SIG-M5 (cell line): ENCODE measurements at places on chromosomes 6 and 20.

- DNase-seq, result no peak
Observed at GRCh38 chr6:73943411-73943810, 247.4 kb downstream of the CD109 start.

- DNase-seq, result no peak
Observed at GRCh38 chr6:88296694-88297093, 130.5 kb upstream of the CNR1 start.

DNA sequence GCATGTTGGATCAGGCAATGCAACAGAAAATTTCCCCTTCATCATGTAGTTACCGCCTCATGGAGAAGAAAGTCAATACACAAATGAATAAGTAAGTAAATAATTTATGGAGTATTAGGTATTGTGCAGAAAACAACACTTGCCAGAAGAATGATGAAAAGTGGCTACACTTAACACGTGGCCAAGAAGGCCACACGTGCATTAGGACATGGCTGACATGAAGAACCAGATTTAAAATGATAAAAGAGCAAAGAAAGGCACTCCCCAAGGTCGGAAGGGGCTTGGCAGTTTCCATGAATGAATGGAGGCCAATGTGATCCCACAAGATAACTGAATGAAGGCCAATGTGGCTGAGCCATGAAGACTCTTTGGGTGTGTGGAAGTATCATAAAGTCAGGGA, 447.2 kb downstream of the DOK5 start:
- no peak for DNase-seq

DNA sequence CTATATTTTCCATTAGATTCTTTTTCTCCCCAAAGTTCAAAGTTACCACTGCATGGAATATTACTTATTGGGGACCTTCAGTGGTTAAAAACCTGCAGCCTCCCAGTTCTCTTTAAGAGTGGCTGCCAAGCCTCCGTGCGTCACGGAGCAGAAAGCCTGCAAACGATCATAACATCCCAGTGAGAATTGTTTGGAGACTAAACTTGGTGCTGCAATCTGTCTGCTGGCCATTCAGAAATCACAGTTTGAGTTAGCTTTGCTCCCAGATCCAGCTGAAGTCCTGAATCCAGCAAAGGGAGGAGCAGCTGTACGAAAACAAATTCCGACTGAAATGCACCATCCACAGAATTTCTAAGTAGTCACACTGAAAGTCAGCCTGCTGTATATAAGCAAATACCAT, 213.5 kb upstream of the PDE10A start:
- DNase-seq, result no peak

- no peak for DNase-seq
Observed at GRCh38 chr20:49247792-49248191, 28.6 kb downstream of the DDX27 start.

GRCh38 chr20:37406010-37406998, 60.4 kb downstream of the SRC start:
- no peak for DNase-seq

DNA sequence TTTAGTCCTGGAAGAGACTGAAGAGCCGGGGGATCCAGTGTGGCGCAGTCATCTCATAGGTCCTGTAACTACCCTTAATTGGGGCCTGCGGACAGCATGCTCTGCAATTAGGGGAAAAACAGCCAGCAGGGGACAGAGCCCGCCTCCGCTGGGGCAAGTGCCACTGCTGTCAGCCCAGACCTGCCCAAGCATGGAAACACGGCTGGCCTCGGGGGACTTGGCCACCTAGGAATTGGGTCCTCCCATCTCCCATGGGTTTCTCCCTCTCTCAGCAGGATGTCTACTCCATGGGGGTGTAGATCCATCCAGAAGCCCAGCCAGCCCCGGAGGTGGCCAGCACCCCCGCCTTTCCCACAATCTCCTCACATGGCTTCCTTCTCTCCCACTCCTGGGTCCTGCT, 3.6 kb downstream of the GHRH start:
- no peak for DNase-seq

GRCh38 chr6:90984066-90984465, 397.2 kb upstream of the MAP3K7 start:
- DNase-seq, result no peak

GRCh38 chr6:37698264-37699137, 818 bp upstream of the MDGA1 start:
- no peak for DNase-seq

- no peak for DNase-seq
Observed at GRCh38 chr6:139647841-139648240, 273.4 kb upstream of the CITED2 start.

GRCh38 chr6:129340983-129341382, 369.0 kb downstream of the ARHGAP18 start:
- DNase-seq, result no peak

GRCh38 chr20:40991181-40991889, 37.3 kb upstream of the TOP1 start:
- DNase-seq, result peak; percentile 98

DNA sequence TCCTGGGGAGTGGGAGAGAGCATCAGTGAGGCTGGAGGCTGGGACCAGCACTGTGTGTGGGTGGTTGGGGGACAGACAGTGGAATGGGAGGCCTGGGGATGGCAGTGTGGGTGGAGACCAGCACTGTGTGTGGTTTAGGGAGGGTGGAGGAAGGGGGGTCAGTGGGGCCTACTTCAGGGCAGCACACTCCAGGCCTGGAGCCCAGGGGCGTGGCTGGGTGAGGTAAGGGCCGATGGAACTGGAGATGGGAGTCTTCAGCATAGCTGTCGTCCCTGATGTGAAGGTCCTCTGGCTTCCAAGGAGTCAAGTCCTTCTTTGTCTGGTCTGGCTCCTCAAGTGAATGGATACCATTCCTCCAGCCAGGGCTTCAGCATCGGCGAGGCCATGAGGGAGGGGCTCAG, 18.6 kb downstream of the KCNK17 start:
- DNase-seq, result no peak

DNA sequence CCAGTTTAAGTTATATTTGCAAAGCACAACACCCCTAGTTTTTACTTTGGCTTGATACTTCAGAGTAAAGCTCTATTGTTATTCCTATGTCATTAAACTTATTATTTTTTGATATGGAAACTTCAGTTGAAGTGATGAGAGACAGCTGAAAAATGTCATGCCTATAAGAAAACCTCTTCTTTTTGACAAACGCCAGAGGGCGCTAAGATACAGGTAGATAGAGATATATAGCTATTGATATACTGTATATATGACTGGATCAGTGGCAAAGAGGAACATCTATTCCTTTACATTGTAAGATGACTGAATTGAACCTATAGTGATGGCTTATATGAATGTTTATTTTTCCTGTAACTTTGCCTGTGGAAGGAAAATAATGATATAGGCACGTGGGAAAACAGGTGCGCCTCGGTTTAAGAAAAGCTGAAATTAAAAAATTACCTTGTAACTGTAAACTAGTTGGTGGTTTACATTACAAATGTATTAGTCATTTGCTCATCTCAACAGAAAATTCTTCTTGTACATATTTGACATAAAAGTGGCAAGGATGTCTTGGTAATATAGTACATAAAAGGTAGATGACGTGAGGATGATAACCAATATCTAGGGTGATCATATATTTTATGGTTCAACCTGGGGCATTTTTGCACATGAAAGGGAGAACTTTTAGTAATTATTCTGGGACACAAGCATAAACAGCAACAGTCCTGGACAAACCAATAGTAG, 74.1 kb downstream of the LAMA4 start:
- DNase-seq, result peak; percentile 4

GRCh38 chr6:96410467-96410866, 111.1 kb upstream of the UFL1 start:
- DNase-seq, result no peak

DNA sequence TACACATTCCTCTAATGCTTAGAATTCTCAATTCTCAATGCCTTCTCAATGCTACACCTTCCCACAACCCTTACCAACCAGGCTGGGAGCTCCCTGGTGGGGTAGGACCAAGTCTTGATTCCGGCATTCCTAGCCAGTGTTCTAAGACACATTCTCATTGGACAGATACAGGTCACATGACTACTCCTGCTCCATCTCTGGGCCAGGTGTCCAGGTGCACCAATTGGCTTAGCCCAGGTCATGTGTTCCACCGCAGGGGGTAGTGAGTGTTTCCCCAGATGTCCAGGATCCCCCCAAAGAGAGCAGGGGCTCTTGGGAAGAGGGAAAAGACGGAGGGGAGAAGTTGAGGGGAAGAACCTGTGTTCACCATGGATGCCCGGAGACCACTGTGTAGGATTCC, 58.7 kb upstream of the MLN start:
- no peak for DNase-seq

DNA sequence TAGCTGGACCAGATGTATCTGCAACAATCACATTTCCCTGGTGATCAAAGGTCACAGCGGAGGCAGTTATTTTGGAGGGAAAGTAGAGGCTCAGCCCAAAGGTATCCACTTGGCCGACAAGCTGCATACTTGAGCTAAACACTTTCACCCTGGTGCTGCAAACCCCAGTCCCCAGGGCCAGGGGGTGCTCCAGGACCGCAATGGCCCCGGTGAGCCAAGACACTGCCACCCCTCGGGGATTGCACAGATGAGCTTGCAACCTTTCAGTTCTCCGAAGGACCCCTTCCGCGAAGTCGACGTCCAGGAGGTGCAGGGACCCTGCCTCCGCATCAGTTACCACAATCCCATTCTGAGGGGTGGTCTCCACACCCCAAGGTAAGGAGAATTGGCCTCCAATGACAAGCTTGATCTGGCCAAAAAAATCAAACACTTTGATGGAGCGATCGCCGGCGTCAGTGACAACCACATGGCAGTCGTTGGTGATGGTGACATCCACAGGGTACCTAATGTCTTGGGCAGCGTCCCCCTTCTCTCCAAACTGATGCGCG, 823 bp downstream of the NHLRC1 start:
- DNase-seq, result no peak

GRCh38 chr6:2353412-2354137, 108.2 kb upstream of the GMDS start:
- no peak for DNase-seq

GRCh38 chr20:35735826-35736470, 6.1 kb downstream of the RBM39 start:
- no peak for DNase-seq

DNA sequence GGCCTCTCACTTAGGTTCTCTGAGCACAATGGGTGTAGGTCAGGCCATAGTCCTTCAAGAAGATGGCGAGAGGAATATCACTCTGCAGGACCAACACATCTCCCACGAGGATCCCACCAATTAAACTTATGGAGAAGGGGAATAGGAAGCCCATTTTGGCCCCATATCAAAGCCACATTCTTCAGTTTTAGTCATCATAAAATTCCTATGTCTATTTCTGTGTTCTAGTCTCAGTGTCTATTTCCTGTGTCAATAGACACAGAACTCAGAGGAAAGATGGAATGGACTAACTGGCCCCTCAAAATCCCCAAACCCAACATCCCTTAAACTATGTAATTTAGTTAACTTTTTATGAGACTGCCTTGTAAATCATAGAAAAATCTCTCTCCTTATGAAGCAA, 216.8 kb downstream of the HACE1 start:
- no peak for DNase-seq

DNA sequence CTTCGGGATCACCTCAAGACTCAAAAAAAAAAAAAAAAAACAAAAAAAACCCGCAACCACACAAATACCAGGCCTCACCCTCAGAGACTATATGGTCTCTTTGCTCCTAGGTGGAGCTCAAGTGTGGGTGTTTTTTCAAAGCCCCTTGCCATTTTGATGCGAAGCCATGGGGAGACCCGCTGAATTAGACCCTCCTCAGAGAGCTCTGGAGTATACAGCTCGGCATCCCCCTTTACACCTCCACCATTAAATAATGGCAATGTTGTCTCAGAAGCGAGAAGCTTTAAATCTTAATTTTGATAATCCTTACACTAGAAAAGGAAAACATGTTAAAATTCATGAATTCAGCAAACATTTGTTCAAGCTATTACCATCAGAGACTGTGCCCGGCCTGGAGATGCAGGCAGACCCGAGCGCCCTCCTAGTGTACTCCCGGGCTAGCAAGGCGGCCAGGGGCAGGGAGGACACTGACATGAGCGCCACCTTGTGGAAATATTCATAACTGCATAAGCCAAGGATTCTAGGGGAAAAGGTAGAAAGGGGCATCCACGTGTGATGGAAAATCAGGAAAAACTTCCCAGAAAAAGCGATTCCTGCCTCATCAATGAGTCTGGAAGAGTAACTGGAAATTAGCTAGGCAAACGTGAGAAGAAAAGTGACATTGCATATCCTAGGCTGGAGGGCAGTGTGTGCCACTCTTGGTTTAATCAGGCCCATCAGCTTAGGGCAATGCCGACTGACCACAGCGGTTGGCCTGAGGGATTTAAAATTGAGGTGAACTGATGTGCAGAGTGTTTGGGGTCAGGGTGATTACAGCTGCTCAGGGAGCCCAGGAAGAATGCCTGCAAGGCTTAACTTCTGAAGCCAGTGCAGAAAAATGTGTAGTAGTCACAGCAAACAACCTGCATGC, 72.5 kb downstream of the B3GAT2 start:
- DNase-seq, result no peak

GRCh38 chr6:55756531-55757031, 118.8 kb downstream of the BMP5 start:
- DNase-seq, result no peak

GRCh38 chr20:58665606-58666005, 14.5 kb downstream of the STX16 start:
- no peak for DNase-seq

DNA sequence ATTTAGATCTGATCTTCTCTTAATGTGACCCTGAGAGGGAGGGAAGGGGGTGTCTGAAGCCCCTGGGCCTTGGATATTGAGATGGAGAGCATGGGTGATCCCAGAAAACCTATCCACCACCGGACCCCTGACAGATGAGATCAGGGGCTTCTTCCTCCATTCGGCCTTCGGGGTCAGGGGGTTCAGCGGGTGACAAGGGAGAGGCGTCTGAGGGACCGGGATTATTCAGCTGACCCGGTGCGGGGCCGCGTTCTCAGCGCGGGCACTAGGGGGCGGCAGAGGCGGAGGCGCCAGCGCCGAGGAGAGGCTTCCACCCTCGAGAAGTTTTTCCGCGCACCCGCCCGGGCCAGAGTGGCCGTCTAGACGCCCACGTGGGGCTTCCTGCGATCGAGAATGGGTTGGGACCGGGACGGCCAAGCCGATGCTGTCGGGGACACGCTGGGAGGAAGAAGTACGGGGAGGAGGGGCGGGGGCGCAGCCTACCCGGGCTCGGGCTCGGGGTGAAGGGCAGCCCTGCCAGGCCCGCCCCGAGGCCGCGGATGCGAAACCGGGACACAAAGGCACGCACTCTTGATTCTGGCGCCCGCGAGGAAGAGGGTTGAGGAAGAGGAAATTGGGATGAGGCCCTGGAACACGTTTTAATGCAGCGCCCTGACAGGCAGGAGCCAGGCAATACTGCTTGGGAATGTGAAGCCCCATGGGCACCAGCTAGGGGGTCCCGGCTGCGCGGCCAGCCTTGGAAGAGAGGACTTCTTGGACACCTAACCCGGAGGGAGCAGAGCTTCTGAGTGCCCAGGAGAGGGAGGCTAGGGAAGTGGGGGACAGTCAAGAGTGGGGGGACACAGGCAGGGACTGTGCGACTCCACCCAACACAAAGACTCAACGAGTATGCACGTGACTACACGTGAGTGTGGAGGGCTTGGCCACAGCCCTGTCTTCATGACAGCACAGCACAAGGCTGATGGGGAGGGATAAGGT, 30.6 kb downstream of the COL11A2 start:
- DNase-seq, result no peak

GRCh38 chr6:149580880-149581279, 14.7 kb downstream of the GINM1 start:
- no peak for DNase-seq

GRCh38 chr20:61731363-61732181, 334.1 kb downstream of the TAF4 start:
- no peak for DNase-seq

- DNase-seq, result no peak
Observed at GRCh38 chr6:136720045-136720770, 72.1 kb downstream of the MAP3K5 start.
